ENCODE measurements at places on chromosomes 5 and 9.

GRCh38 chr5:179734536-179735164 is 2.0 kb downstream of the MAML1 start:
- no peak for DNase-seq

- DNase-seq, result no peak
Measured at GRCh38 chr9:110021891-110022290, 186.1 kb downstream of the C9orf152 start.

- no peak for DNase-seq
Measured at GRCh38 chr5:51172903-51173626, 210.2 kb upstream of the ISL1 start.

DNA sequence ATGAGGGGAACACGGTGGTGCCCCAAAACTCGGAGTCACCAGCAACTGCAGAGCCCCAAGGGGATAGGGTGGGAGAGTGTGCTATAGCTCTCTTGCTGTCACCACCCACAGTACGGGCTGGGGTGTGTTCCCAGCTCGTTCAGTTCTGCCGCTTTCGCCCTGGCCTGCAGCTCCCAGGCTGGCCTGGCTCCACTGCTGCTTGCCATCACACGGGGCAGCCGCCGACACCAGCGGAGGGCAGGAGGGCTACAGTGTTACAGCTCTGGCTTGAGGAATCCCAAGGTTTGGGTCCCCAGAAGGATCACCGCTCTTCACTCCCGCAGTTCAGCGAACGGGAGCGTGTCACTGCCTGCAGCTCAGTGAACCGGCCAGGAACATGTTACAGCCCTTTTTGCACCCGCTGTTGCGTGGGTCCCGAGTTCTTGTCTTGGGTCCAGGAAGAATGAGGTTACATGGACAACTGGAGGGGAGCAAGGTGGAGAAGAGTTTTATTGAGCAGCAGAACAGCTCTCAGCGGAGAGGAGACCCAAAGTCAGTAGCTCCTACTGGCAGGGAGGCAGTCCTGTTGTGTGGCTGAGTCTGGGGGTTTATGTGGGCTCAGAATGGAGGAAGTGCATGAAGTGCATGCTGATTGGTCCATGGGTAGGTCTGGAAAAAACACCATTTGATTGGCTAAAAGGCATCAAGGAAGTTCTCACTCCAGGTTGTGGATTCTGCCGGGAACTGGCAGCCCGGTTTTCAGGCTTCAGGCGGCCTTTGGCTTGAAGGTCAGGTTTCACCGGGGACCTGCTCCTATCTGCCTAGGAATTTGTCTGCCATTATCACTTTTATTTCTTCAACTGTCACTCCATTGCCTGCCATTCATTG is 113.4 kb downstream of the EHMT1 start:
- DNase-seq, result no peak

GRCh38 chr9:113673726-113674125 is 202.4 kb upstream of the ZNF618 start:
- DNase-seq, result no peak

Measured in AG04449 (cell line).